ENCODE measurements at places on chromosomes 3 and 15.

DNA sequence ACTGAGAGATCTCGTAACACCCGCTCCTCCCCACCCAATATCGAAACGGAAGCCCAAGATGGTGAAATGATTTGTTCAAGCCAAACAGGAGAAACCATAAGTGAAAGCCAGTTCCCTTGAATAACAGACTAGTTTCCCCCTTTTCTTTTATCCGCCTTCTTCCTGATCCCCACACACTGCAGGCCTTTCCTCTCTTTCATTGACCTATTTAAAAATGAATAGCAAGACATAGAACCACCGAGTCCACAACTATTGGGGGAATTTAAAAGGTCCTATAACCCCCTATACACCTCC is 382 bp upstream of the COX17 start:
- DNase-seq = no peak

GRCh38 chr3:78857494-78858111 is 910.2 kb downstream of the ROBO1 start:
- no peak for DNase-seq

GRCh38 chr15:83652626-83653204 is 1.2 kb upstream of the ADAMTSL3 start:
- DNase-seq = no peak

- no peak for DNase-seq
Measured at GRCh38 chr3:112143251-112143650, 10.2 kb upstream of the GCSAM start.

DNA sequence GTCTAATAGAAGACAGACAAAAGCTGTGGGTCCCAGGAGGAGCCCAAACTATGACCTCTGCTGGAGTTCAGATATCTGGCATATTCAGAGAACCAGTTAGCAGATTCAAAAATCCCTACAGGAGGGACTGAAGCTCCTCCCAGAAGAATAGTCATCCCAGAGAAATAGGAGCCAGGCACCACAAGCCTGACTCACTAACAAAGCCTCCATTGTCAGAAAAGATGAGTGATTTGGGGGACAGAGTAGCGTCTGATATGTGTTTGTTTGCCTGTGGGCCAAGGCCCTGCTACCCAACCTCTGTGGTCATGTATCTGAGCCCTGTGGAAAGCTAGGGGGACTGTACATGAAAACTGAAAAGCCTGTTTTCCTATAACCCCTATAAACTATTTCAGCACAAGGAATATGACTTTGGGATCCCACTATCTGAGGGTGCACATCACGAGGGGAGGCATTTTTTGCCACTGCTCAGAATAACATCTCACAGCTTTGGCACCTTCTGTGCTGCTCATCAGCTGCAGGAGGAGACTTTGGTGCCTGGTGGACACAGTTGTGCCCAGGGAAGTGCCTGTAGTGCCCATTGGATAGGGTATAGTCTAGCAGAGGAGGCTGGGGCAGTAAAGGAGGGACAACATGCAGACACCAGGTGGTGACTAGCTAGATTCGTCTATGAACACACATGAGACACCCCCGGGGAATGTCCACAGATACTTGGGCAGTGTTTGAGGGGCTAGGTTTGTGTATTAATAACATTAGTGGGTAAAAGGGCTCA is 9.7 kb upstream of the LARP6 start:
- no peak for DNase-seq

- DNase-seq = peak; percentile 33
Measured at GRCh38 chr3:15064299-15064834, 748 bp downstream of the MRPS25 start.

DNA sequence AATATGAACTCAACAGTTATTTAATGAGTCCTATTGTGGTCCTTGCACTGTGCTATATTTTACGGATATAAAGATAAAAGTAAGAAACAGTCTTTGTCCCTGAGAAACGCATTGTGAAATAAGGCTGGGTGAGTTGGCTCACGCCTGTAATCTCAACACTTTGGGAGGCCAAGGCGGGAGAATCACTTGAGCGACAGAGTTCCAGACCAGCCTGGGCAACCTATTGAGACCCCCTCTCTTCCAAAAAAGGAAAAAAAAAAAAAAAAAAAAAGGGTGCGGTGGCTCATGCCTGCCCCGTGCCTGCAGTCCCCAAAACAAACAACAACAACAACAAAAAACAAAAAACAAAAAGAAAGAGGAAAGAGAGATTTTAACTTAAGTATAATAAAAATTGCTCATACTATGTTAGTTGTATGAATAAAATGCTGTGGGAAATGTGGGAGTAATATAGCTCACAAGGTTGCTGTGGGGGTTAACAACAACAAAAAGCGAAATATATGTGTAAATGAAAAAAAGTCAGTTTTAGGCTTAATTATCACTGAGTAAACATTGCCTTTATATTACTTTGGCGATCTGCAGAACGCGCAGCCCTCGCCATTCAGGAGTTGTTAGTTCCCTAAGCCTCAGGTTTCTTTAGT is 461 bp upstream of the FNDC3B start:
- DNase-seq = peak; percentile 22

DNA sequence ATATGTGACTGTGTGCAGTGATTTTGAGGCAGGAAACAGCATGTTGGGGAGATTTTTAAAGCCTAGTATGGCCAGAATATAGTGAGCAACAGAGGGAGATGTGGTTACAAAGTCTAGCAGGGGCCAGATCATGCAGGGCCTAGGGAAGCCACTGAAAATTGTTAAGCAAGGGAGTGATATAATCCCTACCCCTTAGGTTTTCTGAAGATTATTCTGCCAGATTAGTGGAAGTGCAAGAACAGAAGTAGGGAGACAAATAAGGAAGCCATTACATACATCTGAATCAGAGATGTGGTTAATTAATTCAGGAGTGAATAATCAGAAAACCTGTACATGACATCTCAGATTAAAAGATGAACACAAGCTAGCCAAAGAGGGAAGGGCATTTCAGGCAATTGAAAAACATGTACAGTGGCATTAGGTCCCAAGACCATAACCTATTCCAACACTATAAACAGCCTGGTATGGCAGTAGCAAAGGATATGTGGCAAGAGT is 54.8 kb downstream of the MSL2 start:
- no peak for DNase-seq

DNA sequence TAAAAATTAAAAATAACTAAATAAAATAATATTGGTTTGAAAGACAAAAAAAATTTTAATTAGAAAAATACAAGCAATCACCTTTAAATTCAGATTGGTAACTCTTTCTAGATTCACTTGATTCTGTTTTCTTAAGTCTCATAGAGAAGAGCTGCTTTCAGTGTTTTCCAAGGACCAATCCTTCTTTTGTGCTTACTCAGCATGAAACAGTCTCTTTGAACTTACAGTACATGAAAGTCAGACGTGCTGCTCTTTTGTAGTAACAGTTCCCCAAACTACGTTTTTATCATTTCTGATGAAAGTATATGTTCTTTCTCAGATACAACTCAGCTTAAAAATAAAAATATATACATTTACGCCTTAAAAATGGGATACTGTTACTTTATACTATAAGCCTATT is 171.9 kb upstream of the CCDC54 start:
- no peak for DNase-seq

DNA sequence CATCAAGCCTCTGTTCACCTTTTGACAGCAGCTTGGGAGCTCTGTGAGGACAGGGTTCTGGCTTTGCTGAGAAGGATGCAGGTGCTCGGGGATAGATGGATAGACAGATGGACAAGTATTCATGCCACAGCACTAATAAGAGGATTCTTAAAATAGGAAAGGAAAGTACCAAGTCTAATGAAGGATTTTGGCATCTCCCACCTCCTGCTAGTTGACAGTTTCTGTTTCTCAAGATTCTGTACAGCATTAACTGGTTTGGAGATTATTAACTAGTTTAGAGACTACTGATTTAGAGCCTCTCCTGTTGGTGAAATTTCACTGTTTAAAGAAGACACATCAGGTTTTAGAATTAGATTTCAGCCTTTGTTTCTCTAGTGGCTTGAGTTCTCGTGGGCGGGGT is 152.3 kb downstream of the CACNA1D start:
- no peak for DNase-seq

DNA sequence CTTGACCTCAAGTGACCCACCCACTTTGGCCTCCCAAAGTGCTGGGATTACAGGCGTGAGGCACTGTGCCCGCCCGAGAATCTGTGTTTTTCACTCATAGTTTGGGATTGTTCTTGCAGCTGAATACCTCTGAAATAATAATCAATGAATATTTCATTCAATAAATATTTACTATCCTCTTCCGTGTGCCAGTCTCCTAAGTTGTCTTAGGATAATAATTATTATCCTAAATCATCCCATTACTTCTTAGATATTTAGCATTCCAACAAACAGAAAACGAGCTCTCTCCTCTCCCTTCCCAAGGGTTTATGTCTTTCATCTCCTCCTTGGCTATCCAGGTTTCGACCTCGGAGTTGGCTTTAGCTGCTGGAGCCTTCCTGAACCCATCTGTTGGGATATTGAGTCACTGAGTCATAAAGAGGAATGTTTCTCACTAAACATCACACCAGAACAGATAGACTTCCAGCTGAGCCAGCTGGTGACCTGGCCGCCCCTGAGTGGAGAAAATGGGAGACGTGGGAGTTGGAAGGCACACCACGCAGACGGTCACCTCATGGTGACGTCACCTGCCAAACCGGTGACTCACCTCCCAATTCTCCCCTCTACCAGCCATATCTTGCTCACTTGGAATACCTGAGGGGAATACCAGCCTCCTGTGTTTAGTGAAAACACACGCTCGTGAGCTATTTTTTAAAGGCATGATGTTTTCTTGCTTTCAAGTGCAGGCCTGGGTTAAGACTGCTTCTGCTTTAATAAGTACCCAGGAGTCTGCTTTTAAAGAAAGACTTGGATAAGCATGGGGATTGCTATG is 43.9 kb downstream of the BHLHE40 start:
- no peak for DNase-seq

- no peak for DNase-seq
Measured at GRCh38 chr3:23302271-23302670, 99.1 kb downstream of the UBE2E2 start.

GRCh38 chr15:70493376-70493775 is 270.0 kb downstream of the UACA start:
- DNase-seq = no peak

DNA sequence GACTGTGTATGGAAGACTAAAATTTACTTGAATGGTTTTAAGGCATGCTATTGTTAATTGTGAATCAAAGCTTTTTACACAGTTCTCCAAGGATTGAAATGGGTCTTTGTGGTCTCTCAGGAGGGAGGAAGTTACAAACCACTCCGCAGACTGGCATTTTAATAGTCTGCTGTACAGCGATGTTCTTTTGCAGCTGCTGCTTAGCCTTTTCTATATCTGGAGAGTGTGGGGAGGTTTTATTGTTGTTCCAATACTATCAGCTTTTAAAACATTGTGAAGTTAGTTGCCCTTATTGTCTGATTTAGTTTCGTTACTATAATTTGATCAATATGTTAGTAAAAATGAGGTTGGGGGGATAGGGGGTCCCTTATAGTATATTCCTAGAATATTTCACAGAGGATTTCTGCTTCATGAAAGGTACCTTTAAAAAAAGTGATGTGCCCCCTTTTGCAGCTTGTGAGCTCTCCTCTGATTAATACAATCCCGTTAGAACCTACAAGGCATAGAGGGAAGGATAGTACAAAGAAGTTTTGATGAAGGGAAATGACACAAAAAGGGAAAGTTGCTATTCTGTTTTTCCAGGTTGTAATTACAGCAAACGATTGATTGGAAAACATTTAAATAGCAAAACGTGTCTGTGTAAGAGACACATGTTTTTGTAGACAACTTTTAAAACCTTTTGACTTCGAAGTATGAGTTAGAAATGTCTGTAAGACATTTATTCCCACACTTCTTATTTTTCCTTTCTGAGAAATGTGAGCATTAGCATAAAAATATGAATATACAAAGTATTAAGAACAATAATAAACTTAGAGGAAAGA is 158.3 kb upstream of the CGNL1 start:
- DNase-seq = peak; percentile 69

DNA sequence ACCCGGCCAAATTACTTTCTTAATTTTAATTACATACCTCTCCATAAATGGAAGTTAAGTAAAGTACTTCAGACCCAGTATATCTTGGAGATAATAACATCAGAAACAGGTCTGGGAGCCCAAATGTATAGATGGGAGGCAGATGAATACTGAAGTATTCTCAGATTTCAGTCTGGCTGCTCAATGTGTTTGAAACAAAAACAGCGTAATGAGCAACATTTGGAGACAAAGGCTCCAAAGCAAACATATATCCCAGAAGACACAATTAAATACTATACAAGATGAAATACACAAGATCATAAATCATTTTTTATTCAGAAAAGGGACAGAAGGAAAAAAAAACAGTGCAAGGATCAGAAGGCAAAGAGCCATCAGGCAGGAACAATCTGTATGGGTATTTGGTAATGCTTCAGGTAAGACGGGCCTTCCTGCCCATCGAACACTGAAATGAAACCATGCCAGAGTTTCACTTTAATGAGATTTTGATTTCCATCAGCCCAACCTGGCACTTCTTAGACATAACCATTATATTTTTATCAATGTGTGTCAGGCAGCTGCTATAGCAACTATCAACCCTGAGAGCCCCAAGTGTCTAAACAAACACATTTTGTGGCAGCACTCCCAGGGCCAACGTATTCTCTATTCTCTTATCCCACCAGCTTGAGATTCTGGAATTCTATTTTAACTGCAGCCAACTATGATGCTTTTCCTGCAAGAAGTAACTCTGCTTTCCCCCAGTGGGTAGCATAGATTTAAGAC is 210.8 kb downstream of the STT3B start:
- no peak for DNase-seq

DNA sequence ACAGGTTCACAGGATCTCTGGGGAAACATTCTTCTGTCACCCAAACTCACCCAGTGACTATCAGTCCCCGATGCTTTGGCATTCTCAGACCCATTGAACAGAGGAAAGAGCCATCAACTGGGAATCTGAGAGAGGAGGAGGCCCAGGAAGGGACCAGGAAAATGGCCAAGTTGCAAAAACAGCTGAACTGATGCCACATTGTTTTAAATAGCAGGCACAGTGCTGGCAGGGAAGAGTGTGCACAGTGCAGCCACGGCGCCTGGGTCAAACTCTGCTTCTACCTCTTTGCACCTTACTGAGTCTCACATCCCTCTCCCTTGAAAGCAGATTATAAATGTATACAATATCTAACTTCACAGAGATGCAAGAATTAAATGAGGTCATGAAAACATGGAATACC is 66.4 kb downstream of the SRGAP3 start:
- peak; percentile 65 for DNase-seq

- peak; percentile 67 for DNase-seq
Measured at GRCh38 chr15:84828086-84828908, 11.1 kb downstream of the ALPK3 start.

GRCh38 chr3:157475921-157476414 is 27.2 kb downstream of the VEPH1 start:
- DNase-seq = no peak

DNA sequence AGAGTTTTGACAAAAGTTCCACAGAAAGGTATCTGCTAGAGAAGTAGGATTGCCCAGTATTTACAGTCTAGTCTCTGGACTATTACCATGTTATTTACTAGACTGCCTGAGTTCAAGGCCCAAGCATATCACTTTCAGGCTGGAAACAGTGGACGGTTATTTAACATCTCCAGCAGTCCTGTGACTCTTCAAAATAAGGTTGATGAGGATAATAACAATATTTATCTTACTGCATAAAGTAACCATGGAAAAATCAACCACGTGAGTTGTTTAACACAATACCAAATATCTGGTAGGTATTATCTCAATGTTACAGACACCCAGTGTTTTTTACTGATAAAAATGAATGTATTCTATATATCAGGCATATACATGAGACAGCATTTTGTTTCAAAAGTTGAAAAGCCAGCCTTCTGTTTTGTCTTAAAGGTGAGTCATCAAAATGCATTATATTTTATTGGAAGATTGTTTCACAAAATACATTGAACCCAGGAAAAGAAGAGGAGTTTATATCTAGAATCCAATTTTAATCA is 535.8 kb downstream of the TBL1XR1 start:
- DNase-seq = no peak
